ENCODE measurements at places on chromosomes 2 and 18.

- no peak for DNase-seq
Measured at GRCh38 chr18:65235966-65236624, 514.7 kb upstream of the CDH7 start.

GRCh38 chr2:98975611-98976010, 39.6 kb upstream of the CRACDL start:
- no peak for DNase-seq

GRCh38 chr18:693466-694187, 18.8 kb downstream of the ENOSF1 start:
- DNase-seq: no peak

DNA sequence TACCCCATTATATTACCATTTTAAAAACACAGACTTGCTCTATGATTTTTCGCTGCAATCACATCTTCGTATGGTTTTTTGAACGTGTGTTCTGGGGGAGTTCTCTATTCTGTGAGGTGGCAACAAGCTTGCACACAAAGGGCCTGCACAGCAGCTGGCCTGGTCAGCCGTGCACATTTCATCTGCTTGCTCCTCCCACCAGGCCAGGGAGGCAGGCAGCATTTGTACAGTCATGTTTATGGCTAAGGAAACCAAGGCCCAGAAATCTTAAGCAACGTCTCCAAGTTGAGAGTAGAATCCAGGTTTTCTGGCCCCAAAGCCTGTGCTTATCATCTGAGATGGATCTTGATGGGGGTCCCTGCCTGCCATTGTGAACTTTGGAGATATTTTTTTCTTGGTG, 106.4 kb upstream of the SMIM21 start:
- DNase-seq: no peak

DNA sequence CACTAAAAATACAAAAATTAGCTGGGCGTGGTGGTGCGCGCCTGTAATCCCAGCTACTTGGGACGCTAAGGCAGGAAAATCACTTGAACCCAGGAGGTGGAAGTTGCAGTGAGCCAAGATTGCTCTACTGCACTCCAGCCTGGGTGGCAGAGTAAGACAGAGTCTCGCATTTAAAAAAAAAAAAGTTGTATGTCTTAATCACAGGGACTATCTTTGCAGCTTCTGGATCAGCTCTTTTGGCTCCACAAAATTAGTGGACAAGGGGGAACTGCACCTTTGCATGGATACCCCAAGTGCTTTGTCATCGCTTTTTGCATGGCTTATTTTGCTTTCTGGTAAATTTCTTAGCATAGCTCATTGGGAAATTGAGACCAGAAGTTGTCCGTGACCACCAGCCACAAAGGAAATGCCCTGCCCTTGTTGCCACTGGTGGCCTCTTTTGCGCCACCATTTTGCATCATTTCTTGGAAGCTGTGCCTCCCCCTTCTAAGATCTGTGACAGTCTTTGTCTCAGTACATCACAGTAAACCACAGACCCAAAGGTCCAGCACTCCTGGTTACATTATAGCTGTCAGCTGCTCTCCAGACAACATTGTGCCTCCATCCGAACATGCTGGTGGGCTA, 43.9 kb upstream of the PCBP1 start:
- DNase-seq: peak; percentile 79

All from activated CD8-positive, alpha-beta T cell treated with anti-CD3 and anti-CD28 coated beads, Interleukin-2, amount 10 ng/mL, durations not matched to agents 7 days and 5 days (primary cell).